Mesangial cell (primary cell): ENCODE measurements at places on chromosomes 1 and 21. TPM values are rescaled to one million over a fixed set of nuclear protein-coding genes. Genes with fewer than 3 reads are reported as not detected.

Gene SPRR4
- total RNA-seq = not detected in 2 replicates

Gene SYPL2
- 0.13 TPM in 1 of 2 replicates, not detected in the other for total RNA-seq

Gene HLX
- 2.8 and 3.9 TPM in 2 replicates for total RNA-seq

Gene CACNA1S
- not detected in 2 replicates for total RNA-seq

Gene FCAMR
- total RNA-seq = not detected in 2 replicates

Gene PYHIN1
- not detected in 2 replicates for total RNA-seq

Gene TCP10L
- under 0.01 TPM in 1 of 2 replicates, not detected in the other for total RNA-seq

Gene ERICH3
- total RNA-seq = not detected in 2 replicates

Gene SAMSN1
- 0.13 TPM in 1 of 2 replicates, not detected in the other for total RNA-seq

Gene HSD3B1
- not detected in 2 replicates for total RNA-seq

Gene TAL1
- total RNA-seq = 1.5 and 2.9 TPM in 2 replicates

Gene OLFML2B
- total RNA-seq = 12.9 and 41.5 TPM in 2 replicates

Gene SYDE2
- total RNA-seq = 2.4 and 5.2 TPM in 2 replicates

Gene SLC44A3
- total RNA-seq = 2.6 and 13.1 TPM in 2 replicates

Gene FMO5
- total RNA-seq = 0.16 and 2.2 TPM in 2 replicates

Gene KCNA2
- total RNA-seq = under 0.01 TPM in 1 of 2 replicates, not detected in the other

Gene DYNLT4
- 0.76 TPM in 1 of 2 replicates, not detected in the other for total RNA-seq

Gene PGLYRP3
- total RNA-seq = not detected in 2 replicates

Gene NUAK2
- 30.1 and 34.1 TPM in 2 replicates for total RNA-seq

Gene OR2T11
- not detected in 2 replicates for total RNA-seq

Gene AVPR1B
- total RNA-seq = 0.13 TPM in 1 of 2 replicates, not detected in the other

Gene HSF2BP
- 1.1 and 1.3 TPM in 2 replicates for total RNA-seq

Gene ACOT11
- 0.98 and 2.7 TPM in 2 replicates for total RNA-seq

Gene AZIN2
- total RNA-seq = 2.4 and 9.6 TPM in 2 replicates

Gene FAM151A
- not detected in 2 replicates for total RNA-seq

Gene S1PR1
- 4.9 and 18.3 TPM in 2 replicates for total RNA-seq

Gene CLCNKB
- 0.33 and 1.4 TPM in 2 replicates for total RNA-seq

Gene FHL3
- total RNA-seq = 42.4 and 71.1 TPM in 2 replicates

Gene MAEL
- 0.13 and 0.49 TPM in 2 replicates for total RNA-seq

Gene IFFO2
- 17.6 and 19.9 TPM in 2 replicates for total RNA-seq

Gene HENMT1
- total RNA-seq = 4.2 TPM in 2 replicates

Gene CFAP410
- total RNA-seq = 20.0 and 29.0 TPM in 2 replicates

Gene DNAH14
- total RNA-seq = 5.2 and 6.0 TPM in 2 replicates

Gene PPFIA4
- 0.38 and 0.98 TPM in 2 replicates for total RNA-seq

Gene DPYD
- 1.1 and 5.1 TPM in 2 replicates for total RNA-seq

Gene TTC13
- 5.6 and 9.9 TPM in 2 replicates for total RNA-seq

Gene KIF17
- total RNA-seq = 0.81 and 4.3 TPM in 2 replicates

Gene CDC14A
- 4.2 and 6.5 TPM in 2 replicates for total RNA-seq

Gene RAP1GAP
- total RNA-seq = 2.6 and 36.0 TPM in 2 replicates

Gene ARMH1
- total RNA-seq = 1.4 TPM in 1 of 2 replicates, not detected in the other
